ENCODE measurements at places on chromosomes 16 and 17.

GRCh38 chr17:59512844-59513385, 52.5 kb upstream of the DHX40 start:
- no peak for DNase-seq

DNA sequence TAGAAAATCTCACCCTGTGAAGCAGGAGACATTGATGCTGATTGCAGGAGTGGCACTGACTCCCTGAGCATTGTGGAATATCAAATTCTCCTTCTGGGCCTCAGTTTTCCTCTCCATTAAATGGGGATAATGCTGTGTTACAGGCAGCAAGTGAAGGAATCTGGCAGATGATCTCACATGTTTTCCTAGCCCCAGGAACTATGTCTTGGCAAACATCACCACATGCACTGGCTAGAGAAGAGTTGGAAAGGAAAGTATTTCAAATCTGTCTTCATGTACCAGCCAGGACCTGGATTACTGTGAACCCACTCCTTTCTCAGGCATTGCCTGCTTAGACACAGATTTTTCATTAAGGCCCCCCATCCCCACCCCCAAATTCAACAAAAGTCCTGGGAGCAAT, 13.6 kb upstream of the CCL8 start:
- no peak for DNase-seq

DNA sequence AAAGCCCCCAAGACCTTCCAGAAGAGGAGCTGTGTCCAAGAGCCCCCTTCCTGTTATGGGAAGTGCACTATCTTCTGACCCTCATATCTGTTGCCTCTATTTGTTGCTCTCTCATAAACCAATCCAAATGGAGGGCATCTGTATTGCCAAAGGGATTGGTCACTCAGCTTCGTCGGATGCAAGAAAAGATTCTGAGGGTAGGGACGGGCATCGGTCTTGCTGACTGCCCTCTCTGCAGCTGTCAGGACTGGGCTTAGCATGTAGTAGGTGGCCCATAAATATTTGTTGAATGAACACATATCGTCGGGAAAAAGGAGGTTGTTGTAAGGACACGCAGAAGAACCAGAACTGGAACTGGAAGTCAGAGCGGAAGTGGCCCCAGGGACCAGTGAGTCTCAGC, 44.1 kb downstream of the CCDC42 start:
- no peak for DNase-seq

- no peak for DNase-seq
Observed at GRCh38 chr16:56980792-56981724, 8.3 kb upstream of the NLRC5 start.

DNA sequence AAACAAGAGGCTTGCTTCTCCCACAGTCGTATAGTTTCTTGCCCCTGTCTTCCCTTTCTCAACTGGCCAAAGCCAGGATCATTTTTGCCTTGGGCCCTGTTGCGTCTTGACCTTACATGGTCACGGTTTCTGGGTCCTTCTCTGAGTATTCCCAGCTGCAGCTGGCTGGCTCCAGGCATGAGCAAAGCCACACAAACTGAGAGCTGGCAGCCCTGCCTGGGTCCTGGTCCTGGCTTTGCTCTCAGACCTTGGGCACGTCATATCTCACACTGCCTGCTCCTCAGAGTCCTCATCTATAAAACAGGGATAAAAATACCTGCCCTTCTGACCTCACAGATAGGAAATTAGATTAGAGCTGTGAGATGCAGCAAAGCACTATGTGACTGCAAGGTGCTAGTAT, 277.6 kb downstream of the CBLN1 start:
- DNase-seq: no peak

DNA sequence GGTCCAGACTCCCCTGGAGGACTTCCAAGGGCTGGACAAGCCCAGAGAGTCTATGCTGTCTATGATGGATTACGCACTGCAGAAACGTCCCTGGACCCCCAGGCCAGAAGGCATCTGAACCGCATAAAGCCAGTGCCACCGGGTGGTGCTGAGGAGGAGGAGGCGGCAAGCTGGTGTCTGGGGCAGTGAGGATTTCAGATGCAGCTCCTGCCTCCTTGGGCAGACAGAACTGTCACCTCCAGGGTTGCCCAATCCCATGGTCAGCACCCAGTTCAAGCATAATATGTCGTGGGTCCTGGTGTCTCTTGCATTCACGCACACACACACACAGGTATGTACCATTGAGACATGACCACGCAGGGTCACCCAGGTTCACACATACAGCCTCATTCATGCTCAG, 25.6 kb downstream of the RAP1GAP2 start:
- no peak for DNase-seq
